Upper lobe of left lung (tissue), 6 donors: ENCODE measurements at places on chromosomes 5 and 9.

- DNase-seq = no peak
Observed at GRCh38 chr5:82673057-82673809, 395.1 kb upstream of the RPS23 start.

DNA sequence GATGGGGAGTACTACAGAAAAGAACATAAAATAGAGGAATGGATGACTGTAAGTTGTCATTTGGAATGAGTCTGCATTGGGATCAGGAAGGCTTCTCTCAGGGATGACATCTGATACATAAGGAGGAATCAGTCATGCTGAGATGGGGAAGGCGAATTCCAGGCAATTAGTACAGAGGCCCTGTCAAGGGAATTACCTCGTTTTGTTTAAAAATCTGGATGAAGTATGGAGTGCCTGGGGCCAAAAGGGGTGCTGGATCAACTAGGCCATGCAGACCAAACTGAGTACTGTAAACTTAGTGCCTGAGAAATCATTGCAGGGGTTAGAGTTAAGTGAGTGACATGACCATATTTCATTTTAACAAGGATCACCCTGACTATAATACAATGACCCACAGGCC, 30.5 kb downstream of the JAKMIP2 start:
- no peak for DNase-seq

GRCh38 chr5:133606835-133607234, 5.5 kb downstream of the FSTL4 start:
- no peak for DNase-seq

- DNase-seq = no peak
Observed at GRCh38 chr5:53871775-53872174, 311.3 kb downstream of the NDUFS4 start.

DNA sequence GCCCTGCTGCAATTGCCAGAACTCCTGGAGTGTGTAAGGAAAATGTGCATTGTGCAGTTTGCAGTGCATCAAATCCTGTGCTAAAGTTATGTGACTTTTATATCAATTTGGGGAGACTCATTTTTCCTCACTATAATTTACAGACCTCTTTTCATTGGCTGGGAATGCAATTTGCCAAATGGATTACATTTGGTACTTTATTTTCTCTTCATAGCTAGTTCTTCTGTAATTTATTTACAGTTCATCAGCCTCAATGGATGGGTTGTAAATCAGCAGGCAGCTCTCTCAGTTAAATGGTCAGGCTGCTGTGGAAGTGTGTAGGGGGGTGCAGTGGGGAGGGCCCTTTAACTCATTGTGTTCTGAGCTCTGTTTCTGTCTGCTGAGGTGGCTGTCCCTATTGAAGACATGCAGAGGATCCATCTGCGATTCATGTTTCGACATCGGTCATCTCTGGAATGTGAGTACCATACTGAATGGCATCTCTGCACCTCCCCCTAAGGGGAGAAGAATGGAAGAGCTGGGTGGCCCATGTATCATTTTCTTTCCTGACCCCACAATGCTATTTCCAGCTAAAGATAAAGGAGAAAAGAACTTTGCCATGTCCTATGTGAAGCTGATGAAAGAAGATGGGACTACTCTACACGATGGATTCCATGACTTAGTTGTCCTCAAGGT, 74.6 kb downstream of the DOCK2 start:
- no peak for DNase-seq

- DNase-seq = no peak
Observed at GRCh38 chr9:15936306-15936921, 383.6 kb downstream of the CCDC171 start.

- DNase-seq = no peak
Observed at GRCh38 chr5:132243366-132243977, 14.0 kb upstream of the PDLIM4 start.

GRCh38 chr5:119290161-119290569, 65.7 kb upstream of the TNFAIP8 start:
- no peak for DNase-seq

DNA sequence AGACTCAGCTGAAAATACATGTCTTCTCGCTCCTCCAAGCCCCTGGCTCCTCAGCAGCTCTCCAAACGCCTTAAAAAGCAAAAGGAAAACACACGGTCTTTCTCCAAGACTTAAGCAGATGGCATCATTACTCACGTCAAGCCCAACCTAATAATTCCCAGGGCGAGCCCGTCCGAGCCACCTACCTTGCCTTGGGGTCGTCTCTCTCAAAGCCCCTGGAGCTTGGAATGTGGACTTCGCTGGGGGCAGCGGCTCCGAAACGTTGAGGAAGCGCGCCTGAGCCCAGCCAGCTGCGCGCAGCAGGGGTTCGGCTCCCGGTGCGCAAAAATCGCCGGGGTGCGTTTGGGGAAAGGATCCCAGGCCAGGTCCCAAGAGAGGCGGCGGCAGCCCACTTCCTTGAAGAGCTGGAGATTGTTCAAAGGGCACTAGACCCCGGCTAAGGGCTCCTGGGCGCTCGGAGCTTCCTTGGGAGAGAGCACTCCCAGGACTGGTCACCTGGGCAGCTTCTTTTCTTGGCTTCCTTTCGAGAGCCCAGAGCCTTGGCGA, 395 bp downstream of the DRD1 start:
- no peak for DNase-seq

DNA sequence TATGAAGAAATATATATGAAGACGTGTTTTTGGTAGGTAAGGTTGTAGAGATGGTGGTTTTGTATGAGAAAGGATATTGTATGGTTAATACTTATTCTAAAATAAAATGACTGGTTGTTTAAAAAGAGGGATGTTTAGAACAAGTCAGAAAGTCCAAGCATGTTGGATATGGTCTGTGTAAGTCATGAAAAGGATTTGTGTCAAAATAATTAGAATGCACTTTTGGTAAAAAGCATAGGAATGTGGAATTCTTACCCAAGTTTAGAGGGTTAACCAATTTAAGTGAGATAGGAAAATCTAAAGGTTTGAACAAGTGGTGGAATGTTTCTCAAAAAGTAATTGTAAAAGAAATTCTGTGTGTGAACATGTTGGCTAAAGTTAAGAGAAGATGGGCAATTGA, 1556.5 kb upstream of the C9orf72 start:
- DNase-seq = no peak

- peak; percentile 81 for DNase-seq
Observed at GRCh38 chr5:133111299-133111698, 59.5 kb downstream of the HSPA4 start.

- DNase-seq = no peak
Observed at GRCh38 chr9:126448865-126449577, 122.4 kb downstream of the MVB12B start.

- DNase-seq = no peak
Observed at GRCh38 chr5:116795189-116795588, 220.6 kb upstream of the SEMA6A start.

DNA sequence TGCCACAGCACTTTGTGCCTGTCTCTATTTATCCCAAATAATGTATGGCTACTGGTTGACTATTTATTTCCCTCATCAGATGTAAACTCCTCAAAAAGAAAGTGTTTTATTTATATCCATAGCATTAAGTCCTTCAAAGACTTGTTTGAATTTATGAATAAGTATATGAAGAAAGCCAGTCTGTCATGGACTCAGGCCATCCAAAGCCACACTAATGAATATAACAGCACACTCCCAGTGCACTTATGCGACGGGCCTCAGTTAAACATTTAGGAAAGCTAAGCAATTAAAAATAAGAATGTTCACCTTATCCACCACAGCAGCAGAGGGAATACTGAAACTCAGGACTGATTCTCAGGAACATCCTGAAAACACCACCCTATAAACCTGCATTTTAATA, 77.5 kb downstream of the DENND1A start:
- no peak for DNase-seq

- DNase-seq = no peak
Observed at GRCh38 chr9:25709941-25710340, 31.7 kb upstream of the TUSC1 start.

DNA sequence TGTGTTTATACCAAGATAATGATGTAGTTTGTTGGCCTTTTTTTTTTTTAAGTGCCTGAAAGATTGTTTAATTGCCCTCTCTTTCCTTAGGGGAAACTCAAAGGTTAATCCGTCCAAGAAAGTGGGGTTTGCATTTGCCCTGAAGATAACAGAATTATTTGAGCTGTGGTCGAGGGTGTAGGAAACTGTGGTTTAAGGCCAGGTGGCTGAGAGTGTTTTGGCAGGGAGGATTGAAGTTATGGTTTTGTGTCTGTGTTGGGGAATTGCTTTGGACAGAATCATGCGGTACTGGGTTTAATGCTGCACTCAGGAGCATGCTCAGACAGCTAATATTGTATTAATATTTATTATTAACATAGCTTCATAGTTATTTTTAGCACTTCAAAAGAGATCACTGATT, 509.8 kb downstream of the EBF1 start:
- no peak for DNase-seq

- no peak for DNase-seq
Observed at GRCh38 chr5:79727451-79728355, 38.1 kb downstream of the CMYA5 start.

- no peak for DNase-seq
Observed at GRCh38 chr5:158326256-158326655, 467.3 kb upstream of the CLINT1 start.

GRCh38 chr5:97628807-97629206, 445.8 kb upstream of the RIOK2 start:
- DNase-seq = no peak

GRCh38 chr9:114426046-114426948, 38.5 kb upstream of the AKNA start:
- DNase-seq = no peak

DNA sequence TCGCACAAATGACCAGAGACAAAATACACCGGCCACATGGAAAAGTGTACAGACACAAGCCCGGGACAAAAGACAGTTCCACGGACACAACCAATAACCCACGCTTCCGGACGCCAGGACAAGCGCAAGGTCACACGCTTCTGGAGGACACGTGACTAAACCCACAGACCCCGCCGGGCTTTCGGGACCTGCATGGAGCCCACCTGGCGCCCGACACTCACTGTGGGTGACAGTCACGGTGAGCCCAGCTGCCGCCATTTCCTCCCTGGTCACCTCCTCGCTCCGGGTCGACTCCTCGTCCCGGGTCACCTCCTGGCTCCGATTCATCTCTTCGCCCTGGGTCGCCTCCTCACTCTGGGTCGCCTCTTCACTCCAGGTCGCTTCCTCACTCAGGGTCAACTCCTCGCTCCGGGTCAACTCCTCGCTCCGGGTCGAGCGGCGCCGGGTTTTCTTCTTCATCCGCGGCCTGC, 470 bp downstream of the BAG1 start:
- no peak for DNase-seq

- DNase-seq = no peak
Observed at GRCh38 chr5:68333649-68334552, 118.3 kb downstream of the PIK3R1 start.

- DNase-seq = no peak
Observed at GRCh38 chr9:83473488-83473971, 64.7 kb downstream of the FRMD3 start.

DNA sequence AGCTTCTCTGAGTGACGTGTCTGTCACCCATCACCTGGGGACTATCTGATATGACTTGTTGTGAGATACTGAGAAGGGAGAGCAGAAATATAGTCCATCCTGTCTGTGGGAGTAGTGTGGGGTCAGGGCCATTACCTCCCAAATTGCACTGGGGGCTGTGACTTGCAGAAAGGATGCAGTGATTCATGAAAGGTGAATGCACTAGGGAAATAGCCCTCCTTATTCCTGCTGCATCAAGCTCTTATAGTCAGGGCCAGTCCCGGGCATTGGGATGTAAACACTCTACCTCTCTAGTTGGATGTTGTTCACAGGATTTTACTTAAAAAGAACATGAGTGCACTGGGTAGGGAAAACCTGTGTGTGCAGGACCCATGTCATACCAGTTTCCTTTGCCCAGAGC, 124.8 kb downstream of the STK32A start:
- DNase-seq = no peak

DNA sequence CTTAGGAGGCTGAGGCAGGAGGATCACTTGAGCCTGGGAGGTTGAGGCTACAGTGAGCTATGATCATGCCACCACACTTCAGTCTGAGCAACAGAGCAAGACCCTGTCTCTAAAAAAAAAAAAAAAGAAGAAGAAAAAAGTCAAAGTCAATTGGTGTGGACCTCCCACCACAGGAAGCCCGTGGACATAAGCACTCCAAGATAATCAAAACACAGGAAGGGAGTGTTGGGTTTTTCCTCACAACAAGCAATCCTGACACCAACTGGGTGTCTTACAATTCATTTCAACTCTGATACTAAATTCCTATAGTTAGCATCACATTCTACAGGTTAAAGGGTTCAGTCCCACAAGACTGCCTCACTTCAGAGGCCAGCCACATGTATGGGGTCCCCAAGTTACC, 70.7 kb downstream of the PDE6A start:
- no peak for DNase-seq

GRCh38 chr5:37738057-37738691, 101.7 kb downstream of the GDNF start:
- DNase-seq = no peak

GRCh38 chr5:29380029-29380428, 1813.5 kb upstream of the CDH6 start:
- no peak for DNase-seq

GRCh38 chr9:96612966-96613589, 6.6 kb downstream of the CDC14B start:
- DNase-seq = no peak

DNA sequence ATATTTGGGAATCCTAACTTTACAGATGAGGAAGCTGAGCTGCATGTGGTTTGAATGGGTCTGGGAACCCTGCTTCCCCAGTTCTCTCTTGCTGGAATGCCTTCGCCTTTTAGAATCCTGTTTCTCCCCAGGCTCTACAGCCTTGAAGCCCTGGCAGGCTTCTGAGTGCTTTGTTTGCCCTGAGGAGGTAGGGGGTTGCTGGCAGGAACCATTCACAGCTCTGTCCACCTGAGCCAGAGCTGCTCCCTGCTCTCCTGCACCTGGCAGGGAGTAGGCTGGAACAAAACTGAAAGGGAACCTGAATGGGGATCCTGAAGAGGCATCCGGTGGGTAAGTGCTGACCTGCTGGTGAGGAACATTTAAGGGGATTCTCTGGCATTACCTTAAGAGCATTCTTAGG, 33.0 kb downstream of the KIF4B start:
- DNase-seq = no peak

- DNase-seq = no peak
Observed at GRCh38 chr5:21688655-21689054, 1164.5 kb downstream of the CDH12 start.

GRCh38 chr5:173664154-173664526, 47.7 kb upstream of the BOD1 start:
- DNase-seq = no peak
